ENCODE measurements at places on chromosomes 3 and 15. TPM values are rescaled to one million over a fixed set of nuclear protein-coding genes. Genes with fewer than 3 reads are reported as not detected.

GRCh38 chr3:4888913-4889846, 90.1 kb upstream of the BHLHE40 start:
- H3K36me3 ChIP-seq, result no peaks in the 10 kb centered on the region
- no peak overlapping the region for H3K27ac ChIP-seq
- H3K27me3 ChIP-seq, result no peaks in the 10 kb centered on the region
- no peaks in the 10 kb centered on the region for H3K4me1 ChIP-seq

DNA sequence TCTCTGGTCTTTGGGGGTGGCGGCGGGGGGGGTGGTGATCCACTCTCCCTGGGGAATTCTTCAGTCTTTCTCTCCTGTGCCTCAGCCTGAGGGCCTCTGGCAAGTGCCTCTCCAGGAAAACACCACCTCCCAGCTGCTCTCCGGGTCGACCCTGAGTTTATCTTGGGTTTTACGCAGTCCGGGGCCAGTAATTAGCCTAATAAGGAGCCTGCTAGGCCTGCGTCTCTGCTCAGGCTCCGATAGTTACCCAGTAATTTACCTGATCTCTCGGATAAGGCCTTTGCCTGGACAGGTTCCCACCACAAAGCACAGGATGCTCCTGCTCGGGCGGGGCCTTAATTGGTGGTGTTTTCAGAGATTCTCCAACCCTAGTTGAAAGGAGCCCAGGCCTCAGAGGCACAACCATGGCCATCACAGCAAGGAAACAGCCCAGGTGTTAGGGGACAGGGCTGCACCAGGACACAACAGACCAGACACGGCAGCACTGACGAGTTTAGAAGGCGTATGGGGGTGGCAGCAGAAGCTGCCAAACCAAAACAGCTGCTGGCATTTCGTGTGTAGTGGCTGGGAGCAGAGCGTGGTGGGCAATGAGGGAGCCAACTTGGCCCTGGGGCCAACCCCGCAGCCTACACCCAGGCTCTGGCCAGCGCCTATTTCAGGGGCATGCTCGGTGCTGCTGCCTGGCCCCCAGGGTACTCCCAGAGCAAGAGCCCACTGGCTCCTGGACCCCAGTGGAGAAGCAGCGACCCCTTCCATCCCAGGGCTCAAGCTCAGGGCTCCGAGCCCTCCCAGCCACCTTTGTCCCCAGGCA, 71.4 kb downstream of the KLF13 start:
- no peak for DNase-seq
- H3K4me3 ChIP-seq, result no peak overlapping the region
- H3K36me3 ChIP-seq, result no peaks in the 10 kb centered on the region
- peaks cover 3% of the 10 kb centered on the region for H3K27me3 ChIP-seq

DNA sequence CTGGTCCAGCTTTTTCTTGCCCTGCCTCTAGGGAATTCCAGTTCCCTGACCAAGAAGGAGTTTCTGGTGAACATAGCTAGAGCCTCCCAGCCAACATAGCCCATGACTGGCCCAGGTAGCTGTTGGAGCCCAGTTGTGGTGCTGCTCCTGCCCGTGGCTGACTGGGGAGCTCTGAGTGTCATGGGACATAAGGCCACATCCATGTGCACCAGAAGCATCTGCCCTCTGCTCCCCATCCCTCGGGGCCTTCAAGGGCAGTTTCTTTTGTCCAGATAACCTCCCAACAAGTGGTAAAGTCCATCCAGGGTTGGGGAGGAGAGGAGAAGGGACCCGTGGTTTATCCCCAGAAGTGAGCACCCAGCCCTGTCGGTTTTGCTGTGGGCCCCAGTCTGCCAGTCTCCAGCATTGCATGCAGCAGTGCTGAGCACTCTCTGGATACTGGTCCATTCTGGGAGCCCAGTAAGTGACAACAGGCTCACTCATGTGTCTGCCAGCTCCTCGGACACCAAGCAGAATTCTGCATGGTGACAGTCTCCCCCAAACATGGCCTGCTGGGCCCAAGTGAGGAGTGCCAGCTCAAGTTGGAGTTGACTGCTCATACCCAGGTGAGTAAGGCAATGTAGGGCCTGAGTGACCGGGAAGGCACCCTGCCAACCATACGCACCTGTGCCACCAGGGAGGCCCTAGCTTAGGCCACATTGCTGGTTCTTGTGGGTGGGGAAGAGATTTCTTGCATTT, 28.8 kb downstream of the ACAA1 start:
- H3K4me3 ChIP-seq, result no peak overlapping the region
- peaks cover 12% of the 10 kb centered on the region for H3K27me3 ChIP-seq
- peaks cover 10% of the 10 kb centered on the region for H3K4me1 ChIP-seq
- no peak overlapping the region for H3K27ac ChIP-seq

Gene SLC12A1
- total RNA-seq, result not detected

GRCh38 chr3:79039192-79039591, 728.6 kb downstream of the ROBO1 start:
- no peak overlapping the region for H3K27ac ChIP-seq
- no peak overlapping the region for H3K4me3 ChIP-seq
- no peaks in the 10 kb centered on the region for H3K36me3 ChIP-seq
- no peak for DNase-seq
- H3K27me3 ChIP-seq, result no peaks in the 10 kb centered on the region

DNA sequence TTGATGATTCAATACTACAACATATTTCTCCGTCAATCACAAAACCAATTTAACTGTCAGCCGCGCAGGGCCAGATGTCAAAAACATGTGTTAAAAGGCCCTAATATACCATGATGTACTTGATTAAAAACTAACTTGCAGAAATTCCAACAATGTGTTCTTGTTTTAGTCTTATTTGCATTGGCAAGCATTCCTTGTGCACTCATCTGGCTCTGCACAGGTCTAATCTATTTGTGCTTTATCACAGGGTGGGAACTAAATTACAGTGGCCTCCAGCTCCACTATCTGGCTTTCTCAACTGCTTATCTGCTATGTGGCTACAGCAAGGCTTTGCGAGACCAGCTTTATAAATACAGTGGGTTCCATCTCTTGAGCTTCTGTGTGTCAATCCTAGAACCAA, 455.5 kb downstream of the ERC2 start:
- no peaks in the 10 kb centered on the region for H3K27me3 ChIP-seq
- no peak overlapping the region for H3K4me3 ChIP-seq
- H3K36me3 ChIP-seq, result no peaks in the 10 kb centered on the region
- no peak overlapping the region for H3K27ac ChIP-seq
- no peak for DNase-seq

DNA sequence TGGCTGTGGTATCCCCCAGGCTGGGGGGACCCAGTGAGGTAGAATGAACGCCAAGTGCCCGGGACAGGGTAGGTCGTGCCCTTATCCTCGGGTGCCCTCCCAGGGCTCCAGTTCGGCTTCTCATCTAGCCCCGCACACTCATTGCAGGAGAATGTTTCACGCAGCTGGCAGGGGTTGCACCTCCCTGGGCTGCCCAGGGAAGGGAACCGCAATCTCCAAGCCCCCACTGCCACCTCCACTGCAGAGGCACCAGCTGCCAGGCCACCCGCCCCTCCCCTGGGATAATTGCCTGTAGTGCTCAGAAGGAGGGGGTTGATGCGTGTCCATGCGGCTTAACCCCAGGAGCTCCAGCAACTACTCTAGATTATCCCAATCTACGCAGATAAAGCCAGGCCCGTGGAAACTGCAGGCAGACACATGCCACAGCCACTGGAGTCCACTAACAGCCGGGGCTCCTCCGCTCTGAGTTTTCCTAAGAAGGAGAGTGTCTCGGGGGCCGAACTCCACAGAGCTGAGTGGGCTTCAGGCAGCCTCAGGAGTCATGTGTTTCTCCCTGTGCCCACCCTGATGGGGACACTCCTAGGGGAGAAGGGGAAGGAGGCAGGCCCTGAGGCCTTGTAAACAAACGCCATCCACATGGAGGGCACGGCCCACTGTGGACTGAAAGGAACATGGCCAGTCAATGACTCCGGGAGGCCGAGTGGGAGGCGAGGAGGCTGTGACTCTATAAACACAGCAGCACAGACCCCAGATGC, 137.2 kb upstream of the IQSEC1 start:
- no peak overlapping the region for H3K4me3 ChIP-seq
- H3K4me1 ChIP-seq, result no peaks in the 10 kb centered on the region
- H3K27me3 ChIP-seq, result peaks cover 70% of the 10 kb centered on the region

Gene ZNF660
- total RNA-seq, result 0.13 TPM

Gene IQCF5
- total RNA-seq, result not detected

DNA sequence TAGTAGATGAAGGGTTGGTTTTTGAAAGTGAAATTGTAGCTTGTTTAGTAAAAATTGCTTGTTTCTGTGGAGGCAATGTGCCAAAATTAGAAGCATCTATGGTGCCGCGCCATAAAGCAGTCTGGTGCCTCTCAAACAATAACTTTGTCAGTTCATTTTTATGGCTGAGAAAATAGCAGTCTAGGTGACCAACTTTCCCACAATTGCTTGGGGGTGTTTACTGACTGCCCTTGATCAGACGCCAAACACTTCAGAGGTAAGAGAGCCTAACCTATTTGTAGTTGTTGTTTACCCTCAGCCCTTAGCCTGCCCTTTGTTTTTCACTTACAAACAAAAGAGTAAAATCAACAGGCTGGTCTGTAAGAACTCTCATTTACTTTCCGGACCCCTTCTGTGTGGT, 174.5 kb downstream of the FNDC3B start:
- H3K27me3 ChIP-seq, result no peaks in the 10 kb centered on the region
- no peak overlapping the region for H3K4me3 ChIP-seq
- no peak for DNase-seq
- no peaks in the 10 kb centered on the region for H3K36me3 ChIP-seq

DNA sequence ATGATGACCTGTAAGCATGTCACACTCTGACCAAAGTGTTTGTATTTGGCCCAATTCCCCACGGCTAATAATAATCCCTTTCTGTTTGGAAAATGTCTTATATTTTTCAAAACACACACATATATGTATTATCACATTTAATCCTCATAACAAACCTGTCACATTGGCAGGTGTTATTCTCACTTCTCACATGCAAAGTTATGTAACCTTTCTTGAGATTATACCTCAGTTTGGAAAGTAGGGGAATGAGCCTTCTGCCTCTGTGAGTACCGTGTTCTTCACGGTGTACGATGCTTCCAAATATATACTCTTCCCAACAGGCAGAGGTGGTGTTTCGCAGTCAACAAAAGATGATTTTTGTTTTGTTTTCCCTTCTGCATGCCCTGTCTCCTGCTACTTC, 205.6 kb downstream of the TP63 start:
- DNase-seq, result no peak
- no peak overlapping the region for H3K4me3 ChIP-seq
- no peaks in the 10 kb centered on the region for H3K36me3 ChIP-seq
- H3K27me3 ChIP-seq, result no peaks in the 10 kb centered on the region
- no peaks in the 10 kb centered on the region for H3K4me1 ChIP-seq

Gene ARPP19
- 88.2 TPM for total RNA-seq

DNA sequence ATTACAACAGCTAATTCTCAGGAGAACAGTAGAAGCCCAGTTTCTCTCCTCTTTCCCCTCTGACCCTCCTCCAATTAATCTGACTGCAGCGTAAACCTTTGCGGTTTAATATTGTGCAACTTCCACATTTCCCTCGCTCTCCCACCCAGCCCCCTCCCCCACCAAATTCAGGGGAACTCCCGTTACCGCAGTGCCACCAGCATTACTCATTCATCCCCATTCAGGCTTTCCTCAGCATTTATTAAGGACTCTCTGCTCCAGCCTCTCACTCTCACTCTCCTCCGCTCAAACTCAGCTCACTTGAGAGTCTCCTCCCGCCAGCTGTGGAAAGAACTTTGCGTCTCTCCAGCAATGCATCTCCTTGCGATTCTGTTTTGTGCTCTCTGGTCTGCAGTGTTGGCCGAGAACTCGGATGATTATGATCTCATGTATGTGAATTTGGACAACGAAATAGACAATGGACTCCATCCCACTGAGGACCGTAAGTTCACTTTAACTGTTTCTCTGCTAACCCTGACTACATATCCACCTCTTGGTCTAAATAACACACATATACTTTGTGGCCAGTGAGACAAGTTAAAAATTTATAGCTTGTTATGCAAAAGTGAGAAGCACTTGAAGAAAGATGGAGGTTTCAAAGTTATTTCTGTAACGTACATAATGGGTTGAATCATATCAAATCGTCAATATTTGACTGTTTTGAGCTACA, at the start of gene PTX3:
TSS of gene PTX3 (plus strand) at position 268 of the 709 bp plus-strand sequence. CDS start at position 352, 84 bp downstream.
- H3K27ac ChIP-seq, result no peak within 1 kb of the TSS
- peaks cover 4% of the 10 kb centered on the region for H3K27me3 ChIP-seq
- peaks cover 4% of the 10 kb centered on the region for H3K4me1 ChIP-seq
- H3K36me3 ChIP-seq, result no peaks in the 10 kb centered on the region
- peak; percentile 11 for DNase-seq

GRCh38 chr3:138941259-138941885, 5.6 kb downstream of the FOXL2 start:
- no peak overlapping the region for H3K4me3 ChIP-seq
- DNase-seq, result peak; percentile 56
- H3K27ac ChIP-seq, result no peak overlapping the region
- peaks cover 20% of the 10 kb centered on the region for H3K36me3 ChIP-seq
- no peaks in the 10 kb centered on the region for H3K27me3 ChIP-seq

Gene IL5RA
- total RNA-seq, result not detected
